ENCODE measurements at places on chromosomes 6 and 20.
A peak's percentile ranks its signal among the peaks of the same experiment; 100 is the strongest.

GRCh38 chr6:24859132-24859531 lies 60.4 kb upstream of the ARMH2 start:
- DNase-seq = no peak

- no peak for DNase-seq
Measured at GRCh38 chr6:117498159-117498558, 15.7 kb downstream of the DCBLD1 start.

DNA sequence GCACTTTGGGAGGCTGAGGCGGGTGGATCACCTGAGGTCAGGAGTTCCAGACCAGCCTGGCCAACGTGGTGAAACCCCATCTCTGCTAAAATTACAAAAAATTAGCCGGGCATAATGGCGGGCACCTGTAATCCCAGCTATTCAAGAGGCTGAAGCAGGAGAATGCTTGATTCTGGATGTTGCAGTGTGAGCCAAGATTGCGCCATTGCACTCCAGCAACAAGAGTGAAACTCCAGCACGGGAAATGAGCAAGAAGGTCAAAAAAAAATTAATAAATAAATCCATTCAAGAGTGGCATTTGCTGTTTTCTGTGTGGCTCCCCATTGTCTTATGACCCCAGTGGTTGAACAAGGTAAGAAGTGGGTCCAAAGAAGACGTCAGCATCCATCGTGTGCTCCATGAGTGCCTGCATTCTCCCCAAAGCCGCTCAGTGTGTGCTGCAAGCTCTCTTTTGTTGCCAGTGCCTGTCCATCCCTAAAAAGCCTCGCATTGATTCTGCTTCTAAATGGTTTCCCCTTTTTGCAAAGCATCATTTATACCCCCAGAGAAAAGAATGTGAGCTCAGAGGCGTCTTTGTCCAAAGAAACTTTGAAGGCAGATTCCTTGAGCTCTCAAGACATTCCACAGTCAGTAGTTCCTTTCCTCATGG lies 38.8 kb upstream of the MAP3K4 start:
- no peak for DNase-seq

- DNase-seq = no peak
Measured at GRCh38 chr20:53077373-53078205, 105.4 kb downstream of the TSHZ2 start.

GRCh38 chr20:2698912-2699311 lies 6.3 kb downstream of the EBF4 start:
- no peak for DNase-seq

DNA sequence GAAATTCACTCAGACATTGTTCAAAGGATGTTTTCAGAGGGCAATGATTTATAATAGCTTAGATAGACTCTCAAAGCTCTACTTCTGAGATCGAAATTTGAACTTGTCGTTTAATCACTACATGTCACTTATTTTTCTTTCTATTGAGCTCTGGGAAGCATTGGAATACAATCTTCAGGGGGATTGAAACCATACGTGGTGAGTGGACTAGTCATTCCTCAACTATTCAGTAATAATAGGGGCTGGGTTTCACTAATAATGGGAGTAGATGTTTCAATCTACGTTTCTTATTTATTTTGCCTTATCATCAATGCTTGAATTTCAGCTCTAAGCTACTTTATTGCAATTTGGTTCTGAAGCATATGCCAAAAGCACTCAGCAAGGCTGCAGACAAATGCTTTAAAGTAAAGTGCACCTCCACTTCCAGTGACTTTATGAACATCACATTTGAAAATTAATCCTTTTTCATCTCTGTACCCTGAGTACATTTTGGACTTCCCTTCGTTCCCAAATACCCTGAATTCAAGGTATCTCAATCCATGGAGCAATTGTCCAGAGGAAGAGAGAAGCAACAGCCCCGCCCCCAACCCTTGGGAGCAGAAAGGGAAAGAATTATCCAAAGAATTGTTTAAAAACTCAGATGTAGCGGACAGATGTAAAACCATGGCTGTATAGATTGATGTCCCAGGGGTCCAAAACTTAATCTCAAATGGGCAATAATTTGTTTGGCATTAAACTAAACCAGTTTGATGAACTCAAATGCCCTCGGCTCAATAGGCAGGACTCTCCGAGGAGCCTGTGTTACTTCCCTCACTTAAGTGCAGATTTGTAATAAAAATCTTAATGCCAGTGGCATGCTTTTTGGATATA lies 68.1 kb downstream of the HFE start:
- DNase-seq = peak; percentile 67

DNA sequence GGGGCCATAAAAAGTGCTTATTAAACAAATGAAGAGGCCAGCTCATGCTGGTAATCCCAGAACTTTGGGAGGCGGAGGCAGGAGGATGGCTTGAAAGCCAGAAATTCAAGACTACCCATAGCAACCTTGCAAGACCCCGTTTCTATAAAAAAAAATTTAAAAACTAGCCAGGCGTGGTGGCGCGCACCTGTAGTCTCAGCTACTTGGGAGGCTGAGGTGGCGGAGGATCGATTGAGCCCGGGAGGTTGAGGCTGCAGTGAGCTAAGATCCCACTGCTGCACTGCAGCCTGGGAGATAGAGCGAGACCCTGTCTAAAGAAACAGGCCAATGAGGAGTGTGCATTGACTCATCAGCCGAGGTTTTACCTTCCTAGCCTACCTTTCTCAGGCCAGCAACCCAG lies 15.2 kb downstream of the NPEPL1 start:
- DNase-seq = no peak

DNA sequence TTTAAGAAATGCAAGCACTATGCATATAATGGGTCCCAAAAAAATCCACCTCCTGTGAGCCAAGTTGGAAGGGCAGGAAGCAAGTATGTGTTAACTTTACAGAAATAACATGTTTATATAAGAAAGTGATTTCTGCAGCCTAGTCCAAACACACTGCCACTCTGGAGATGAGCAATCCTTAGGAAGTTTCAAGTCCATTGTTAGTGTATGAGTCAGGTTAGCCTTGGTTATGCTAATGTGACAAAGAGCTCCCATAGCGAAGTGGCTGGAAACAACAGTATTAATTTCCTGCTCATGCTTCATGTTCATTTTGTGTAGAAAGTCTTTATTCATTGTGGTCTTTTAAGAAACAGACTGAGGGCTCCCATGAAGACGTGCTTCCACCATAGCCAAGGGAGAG lies 121.4 kb downstream of the TBXT start:
- no peak for DNase-seq

DNA sequence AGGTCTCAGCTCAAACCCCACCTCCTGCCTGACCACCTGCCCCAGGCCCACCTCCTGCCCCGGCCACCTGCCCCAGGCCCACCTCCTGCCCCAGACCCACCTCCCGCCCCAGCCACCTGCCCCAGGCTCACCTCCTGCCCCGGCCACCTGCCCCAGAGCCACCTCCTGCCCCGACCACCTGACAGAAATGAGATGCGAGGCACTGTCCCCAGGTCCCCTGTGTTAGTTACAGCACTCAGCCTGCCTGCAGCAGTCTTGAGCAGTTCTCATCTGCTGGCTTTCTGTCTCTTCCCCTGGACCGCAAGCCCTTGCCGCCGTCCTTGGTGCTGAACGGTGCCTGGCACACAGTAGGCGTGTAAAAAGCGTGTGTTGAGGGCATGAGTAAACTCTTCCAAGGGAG lies 79.5 kb downstream of the CDH4 start:
- peak; percentile 69 for DNase-seq

- DNase-seq = no peak
Measured at GRCh38 chr6:25217829-25218228, 61.3 kb upstream of the CARMIL1 start.
